Fibroblast of the aortic adventitia (primary cell): ENCODE measurements at places on chromosomes 1 and 21. TPM values are rescaled to one million over a fixed set of nuclear protein-coding genes. Genes with fewer than 3 reads are reported as not detected.

TMEM200B gene
- 9.5 and 24.9 TPM in 2 replicates for total RNA-seq

NTNG1 gene
- 2.0 and 20.9 TPM in 2 replicates for total RNA-seq

CFH gene
- total RNA-seq = 105 and 517 TPM in 2 replicates

AGMAT gene
- 0.16 and 1.4 TPM in 2 replicates for total RNA-seq

SPRR1B gene
- not detected in 2 replicates for total RNA-seq

HLX gene
- 4.1 and 25.4 TPM in 2 replicates for total RNA-seq

AQP10 gene
- not detected in 2 replicates for total RNA-seq
